ENCODE measurements at places on chromosomes 4 and X.

- no peak for DNase-seq
Observed at GRCh38 chr4:577499-578450, 1.7 kb upstream of the TMEM271 start.

- DNase-seq = no peak
Observed at GRCh38 chr4:158131027-158131426, 41.8 kb downstream of the GASK1B start.

DNA sequence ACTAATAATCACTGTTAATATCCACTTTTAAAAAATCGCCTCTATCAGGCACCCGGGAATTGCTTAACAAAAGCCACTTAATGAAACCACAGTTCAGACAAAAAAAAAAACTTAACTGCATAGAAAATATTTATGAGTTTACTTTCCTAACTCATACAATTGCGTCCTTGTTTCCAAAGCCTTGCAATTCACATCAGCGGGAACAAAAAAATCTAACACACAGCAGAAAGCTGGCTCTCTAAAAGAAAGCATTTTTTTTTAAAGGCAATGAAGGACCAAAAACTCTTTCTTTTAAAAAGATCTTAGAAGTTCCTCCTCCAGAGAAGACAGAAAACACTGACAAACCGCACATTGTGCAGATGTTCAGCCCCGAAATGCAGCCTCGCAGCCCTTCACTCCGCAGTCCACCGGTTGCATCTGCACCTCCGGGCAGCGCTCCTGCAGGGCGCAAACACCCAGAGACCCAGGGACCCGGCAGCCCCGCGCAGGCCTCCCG lies 812 bp downstream of the FAT1 start:
- DNase-seq = no peak

GRCh38 chr4:163309466-163309865 lies 22.9 kb downstream of the NPY1R start:
- no peak for DNase-seq

DNA sequence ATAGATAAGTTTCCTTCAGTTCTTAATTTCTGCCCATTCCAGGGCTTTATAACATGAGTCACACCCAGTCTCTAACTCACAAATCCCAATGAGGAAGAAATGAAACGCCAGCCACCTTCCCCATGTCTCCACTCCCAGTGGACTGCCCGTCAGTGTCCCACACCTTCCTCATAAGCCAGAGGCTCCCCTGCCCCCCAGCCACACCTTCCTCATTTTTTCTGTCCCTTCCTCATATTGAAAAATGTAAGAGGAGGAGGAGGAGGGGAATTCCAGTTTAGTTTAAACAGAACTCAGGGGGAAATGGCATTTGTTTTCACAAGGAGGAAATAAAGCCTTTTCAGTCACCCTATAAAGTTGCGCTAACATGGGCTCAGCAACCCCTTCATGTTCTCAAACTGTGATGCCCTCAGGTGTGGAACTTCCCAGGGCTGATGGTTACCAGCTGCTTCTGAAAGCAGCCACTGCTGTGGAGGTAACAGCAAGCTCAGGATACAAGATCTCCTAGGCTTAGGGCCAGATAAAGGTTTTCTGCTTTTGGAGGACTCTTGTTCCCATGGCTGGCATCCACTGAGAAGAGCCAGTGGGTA lies 97.8 kb downstream of the PARM1 start:
- DNase-seq = no peak

GRCh38 chrX:19613645-19614323 lies 98.5 kb upstream of the MAP3K15 start:
- no peak for DNase-seq

- no peak for DNase-seq
Observed at GRCh38 chrX:13386092-13386491, 66.2 kb upstream of the ATXN3L start.

DNA sequence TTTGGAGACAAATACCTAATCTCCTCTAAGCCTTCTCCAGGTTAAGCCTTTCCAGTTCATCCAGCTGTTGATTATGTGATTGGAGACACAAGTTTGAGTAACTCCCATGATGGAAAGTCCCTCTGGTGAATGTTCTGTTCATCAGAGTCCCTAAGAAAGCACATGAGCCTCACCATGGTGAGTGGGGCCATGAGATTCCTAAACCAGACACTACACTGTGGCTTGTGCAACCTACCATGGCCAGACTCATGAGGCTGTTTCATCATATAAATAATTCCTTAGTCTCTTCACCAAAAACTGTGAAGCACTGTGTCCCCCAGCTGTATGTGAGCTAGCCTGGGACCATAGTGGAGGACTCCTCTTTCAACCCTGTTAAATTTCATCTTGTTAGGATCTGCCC lies 14.4 kb downstream of the PKD2 start:
- DNase-seq = no peak

- DNase-seq = no peak
Observed at GRCh38 chr4:139465922-139466321, 12.0 kb downstream of the RAB33B start.

GRCh38 chr4:176538217-176538925 lies 218.6 kb downstream of the SPCS3 start:
- no peak for DNase-seq

GRCh38 chrX:133434197-133434820 lies 19.0 kb upstream of the GPC4 start:
- no peak for DNase-seq

- no peak for DNase-seq
Observed at GRCh38 chrX:129058405-129058804, 464.9 kb downstream of the SMARCA1 start.

- DNase-seq = no peak
Observed at GRCh38 chrX:107565931-107566603, 62.2 kb upstream of the PRPS1 start.

DNA sequence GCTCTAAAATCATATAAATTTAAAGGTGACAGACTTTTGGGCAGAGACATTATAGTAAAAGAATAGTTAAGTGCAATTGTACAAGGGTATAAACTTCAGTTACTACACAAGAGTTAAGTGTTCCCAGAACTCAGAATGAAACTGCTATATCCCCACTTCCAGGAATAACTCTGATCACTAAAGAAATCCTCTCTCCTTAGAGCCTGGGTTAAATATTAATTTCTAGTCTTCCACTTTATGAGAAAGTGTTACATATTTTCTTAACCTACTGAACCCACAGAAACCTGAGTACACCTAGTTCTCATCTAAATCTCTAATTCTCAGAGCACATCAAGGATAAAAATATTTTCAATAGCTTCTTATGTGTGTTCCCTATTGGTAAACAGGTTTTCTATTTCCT lies 99.1 kb upstream of the USP38 start:
- no peak for DNase-seq

DNA sequence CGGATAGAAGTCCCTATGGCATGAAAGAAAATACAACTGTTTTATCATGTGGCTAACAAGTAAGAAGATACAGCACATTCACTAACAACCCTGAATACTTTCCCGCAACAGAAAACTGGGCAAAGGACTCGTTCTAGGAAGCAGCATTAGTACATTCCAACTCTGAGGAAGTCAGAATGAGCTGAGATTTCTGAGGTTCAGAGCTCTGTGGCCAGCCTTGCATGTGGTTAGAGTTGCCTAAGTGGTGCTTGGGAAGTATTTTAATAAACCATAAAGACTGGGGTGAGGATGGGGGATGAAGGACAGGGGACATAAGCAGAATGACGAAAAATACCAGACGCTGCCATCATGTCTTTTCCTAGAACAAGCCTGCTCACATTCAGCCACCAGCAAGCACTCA lies 82.2 kb downstream of the EFHC2 start:
- no peak for DNase-seq

- DNase-seq = no peak
Observed at GRCh38 chr4:8276358-8277240, 7.0 kb downstream of the HTRA3 start.

DNA sequence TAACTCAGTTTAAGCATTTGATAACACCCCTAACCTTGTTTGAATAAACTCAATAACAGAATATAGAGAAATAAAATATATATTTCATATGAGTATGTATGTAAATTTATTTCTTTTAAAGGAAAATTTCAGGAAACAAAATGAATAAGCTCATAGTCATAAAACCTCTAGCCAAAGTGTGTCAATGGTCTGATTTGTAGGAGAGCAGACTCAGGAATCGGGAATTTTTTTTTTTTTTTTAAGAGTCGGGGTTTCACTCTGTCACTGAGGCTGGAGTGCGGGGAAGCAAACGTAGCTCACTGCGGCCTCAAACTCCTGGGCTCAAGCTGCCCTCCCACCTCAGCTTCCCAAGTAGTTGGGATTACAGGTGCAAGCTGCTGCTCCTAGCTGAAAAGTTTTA lies 2.4 kb downstream of the PKD2 start:
- DNase-seq = no peak

DNA sequence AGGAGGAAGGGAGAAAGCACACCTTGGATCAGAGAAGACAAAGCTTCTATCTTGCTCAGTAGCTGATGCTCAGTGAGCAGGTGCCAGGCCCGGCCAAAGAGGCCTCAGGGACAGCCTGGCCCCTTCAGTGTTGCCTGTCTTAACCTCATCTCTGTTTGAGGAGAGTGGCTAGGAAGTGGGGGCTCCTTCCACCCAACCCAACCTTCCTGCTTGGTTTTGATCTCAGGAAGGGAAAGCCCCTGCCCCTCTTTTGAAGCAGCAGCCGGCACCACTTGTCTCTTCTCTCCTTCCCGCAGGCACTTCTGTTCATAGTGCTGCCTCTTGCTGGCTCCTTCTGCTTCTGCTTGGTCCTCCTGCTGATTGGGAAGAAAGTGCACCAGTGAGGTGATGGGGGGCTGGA lies 2.4 kb upstream of the AFF2 start:
- no peak for DNase-seq

- DNase-seq = no peak
Observed at GRCh38 chrX:270848-271367, 10.3 kb upstream of the PLCXD1 start.

GRCh38 chrX:34879886-34880285 lies 62.7 kb upstream of the FAM47B start:
- no peak for DNase-seq

DNA sequence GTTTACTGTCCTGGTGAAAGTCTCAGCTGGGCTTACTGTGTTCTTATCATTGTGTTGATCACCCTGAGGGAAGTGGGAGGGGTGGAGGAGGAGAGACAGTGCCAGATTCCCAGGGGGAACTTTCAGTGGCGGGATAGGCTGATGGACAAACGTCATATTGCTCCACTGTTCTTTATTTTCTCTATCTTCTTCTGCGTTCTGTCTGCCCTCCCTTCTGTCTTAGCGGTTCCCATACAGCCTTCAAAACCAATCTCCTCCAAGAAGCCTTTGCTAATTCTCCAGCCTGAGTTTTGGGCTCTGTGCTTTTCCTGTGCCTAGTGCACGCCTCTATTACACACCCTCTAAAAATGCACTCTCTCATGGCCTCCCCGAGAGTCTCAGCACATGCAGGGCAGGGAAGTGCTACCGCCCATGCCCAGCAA lies 448.7 kb upstream of the FAT1 start:
- no peak for DNase-seq

GRCh38 chrX:358651-359143 lies 28.0 kb downstream of the PPP2R3B start:
- no peak for DNase-seq

GRCh38 chrX:139199933-139200332 lies 330.6 kb upstream of the F9 start:
- DNase-seq = no peak

DNA sequence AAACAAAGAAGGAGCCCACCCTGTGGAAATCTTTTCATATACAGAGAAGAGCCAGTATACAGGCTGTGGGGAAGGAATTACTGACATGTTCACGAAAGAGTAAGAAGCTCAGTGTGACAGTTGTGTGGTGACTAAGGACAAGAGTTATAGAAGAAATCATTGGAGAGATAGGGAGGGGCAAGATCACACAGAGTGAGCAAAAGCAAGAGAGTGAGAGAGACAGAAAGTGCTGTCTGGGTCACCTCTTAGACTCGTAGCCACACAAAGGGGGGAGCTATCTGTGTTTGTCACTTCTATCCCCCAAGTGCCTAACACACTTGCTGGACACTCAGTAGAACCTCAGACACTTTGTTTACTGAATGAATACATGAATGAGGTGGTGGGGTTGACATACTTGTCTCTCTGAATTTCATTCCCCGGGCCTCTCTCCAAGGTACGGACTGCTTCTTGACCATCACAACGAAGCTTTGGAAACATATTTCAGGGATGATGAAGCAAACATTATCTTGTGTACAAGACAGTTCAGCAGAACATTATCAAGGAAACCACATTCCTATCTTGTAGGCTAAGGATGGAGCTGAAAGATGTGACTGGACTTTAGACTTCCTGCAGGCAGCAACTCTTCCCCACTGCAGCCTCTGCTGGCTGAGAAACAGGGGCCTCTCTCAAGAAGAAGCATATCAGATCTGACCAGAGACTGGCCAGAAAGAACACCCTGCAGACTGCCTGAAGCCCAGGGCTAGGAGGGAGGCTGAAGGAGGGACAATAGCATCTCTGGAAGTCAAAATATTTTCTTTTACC lies 168.2 kb downstream of the AMELX start:
- no peak for DNase-seq

DNA sequence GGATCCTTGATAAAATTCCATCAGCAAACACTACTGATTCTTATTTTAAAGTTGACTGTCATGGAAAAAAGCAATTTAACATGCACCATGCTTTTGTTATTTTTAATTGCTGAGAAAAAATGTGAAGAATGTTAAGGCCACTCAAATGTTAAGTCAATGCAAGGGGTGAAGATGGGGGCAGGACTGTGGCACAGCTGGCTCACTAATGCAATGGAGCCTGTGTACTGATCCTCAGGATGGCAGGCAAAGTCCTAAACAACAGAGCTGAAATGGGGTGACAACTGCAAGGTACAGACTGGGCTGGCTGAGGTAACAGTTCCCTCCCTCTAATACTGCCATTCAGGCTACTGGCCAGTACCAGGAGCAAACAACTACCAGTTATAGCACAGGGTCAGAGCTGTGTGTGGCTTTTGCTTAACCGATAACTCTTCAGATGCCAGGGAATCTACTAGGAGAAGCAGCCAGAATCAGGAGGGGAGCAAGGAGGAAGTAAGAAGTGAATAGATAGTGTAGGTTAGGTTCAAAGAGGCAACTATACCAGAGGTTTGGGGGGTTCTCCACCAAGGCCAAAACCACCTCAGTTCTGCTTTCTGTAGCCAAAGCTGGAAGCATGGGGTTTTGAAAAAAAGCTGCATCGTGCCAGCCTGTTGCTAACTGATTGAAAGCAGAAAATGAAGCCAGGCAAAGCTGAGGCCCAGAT lies 372.6 kb downstream of the OPHN1 start:
- no peak for DNase-seq

DNA sequence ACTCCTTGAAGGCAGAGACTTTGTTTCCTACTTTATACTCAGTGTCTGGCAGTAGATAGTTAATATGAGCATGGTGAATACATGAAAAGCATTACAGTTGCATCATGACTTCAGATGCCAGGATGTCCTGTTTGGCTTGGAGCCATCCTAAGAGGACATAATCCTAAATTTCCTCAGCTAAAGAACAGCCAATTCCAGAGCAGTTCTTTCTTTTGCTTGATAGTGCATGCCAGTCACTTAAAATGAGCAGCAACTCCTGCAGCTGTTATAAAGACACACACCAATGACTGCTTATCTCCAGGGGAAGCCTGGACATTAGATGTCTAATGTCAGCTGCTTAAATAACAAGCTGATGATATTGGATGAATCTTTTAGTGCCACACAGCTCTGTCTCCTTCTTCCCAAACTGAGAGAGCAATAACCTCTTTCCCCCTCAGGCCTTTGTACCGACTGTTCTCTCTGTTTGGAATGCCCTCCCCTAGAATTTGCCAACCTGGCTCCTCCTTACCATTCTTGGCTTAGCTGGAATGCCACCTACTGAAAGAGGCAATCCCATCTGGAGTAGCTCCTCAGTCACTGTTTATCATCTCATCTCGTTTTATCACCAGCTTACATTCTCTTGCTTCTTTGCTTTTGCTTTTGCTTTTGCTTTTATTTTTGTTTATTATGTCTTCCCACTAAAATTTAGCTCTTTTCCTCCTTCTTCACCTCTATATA lies 100.8 kb upstream of the USP38 start:
- no peak for DNase-seq

- DNase-seq = peak; percentile 49
Observed at GRCh38 chr4:15756361-15756861, 21.7 kb upstream of the CD38 start.
